ENCODE measurements at places on chromosomes 12 and 14.

GRCh38 chr14:93109572-93110481, 5.9 kb downstream of the ITPK1 start:
- no peak for DNase-seq

- no peak for DNase-seq
These were observed 4.7 kb downstream of the ASIC1 start for GRCh38 chr12:50061946-50062686.

DNA sequence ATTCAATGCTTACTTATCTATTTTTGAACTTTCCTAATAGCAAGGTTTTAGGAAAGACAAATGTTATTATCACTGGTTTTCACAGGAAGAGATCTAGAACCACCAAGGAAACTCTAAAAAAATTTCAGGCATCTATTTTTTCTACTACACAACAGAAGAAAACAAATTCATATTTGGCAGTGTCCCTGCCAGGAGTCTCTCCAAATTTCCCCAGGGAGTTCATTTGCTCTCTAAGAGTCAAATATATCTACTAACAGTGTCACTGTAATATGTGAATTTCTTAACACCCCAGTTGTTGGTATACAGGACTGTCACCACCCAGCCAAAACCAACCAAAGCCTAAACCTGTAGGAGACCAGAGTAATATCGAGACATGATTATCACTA, 83.4 kb downstream of the STXBP6 start:
- DNase-seq: no peak

- no peak for DNase-seq
These were observed 181.0 kb upstream of the TBX3 start for GRCh38 chr12:114864837-114865551.

DNA sequence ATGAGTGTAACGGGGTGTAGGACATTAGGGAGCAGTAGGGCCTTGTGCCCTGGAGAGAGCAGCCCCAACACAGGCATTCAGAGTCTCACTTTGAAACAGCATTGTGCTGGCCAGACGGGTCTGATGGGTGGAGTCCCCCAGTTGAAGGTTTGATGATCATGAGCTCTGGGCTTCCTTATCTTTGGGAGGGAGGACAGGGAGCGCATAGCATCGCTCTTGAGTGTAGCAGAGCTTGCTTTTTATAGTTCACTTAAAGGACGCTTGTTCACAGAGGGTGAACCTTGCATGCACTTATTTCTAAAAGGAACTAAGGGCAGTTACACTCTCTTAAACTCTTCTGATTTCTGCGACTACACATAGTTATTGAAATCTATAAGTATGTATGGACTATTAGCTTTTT, 10.6 kb downstream of the KCNK13 start:
- DNase-seq: no peak

DNA sequence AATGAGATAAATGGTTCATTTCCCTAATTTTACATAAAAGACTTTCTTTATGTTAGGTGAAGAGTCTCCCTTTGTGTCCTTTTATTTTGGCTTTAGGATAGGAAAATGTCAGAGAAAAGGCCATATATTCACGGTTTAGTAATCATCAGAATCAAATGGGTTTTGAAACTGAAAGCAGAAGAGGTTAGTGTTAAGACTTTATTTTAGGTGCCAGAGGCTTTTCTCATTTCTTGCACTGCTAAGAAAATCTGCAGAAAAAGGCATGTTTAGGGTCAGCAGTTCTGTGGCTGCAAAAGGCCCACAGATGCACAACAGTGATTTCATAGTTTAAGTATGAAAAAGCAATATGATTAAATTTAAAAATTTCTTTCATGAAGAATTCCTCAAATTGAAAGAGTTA, 80.4 kb upstream of the SINHCAF start:
- no peak for DNase-seq

- no peak for DNase-seq
These were observed 24.2 kb downstream of the SH2B3 start for GRCh38 chr12:111429828-111430432.

DNA sequence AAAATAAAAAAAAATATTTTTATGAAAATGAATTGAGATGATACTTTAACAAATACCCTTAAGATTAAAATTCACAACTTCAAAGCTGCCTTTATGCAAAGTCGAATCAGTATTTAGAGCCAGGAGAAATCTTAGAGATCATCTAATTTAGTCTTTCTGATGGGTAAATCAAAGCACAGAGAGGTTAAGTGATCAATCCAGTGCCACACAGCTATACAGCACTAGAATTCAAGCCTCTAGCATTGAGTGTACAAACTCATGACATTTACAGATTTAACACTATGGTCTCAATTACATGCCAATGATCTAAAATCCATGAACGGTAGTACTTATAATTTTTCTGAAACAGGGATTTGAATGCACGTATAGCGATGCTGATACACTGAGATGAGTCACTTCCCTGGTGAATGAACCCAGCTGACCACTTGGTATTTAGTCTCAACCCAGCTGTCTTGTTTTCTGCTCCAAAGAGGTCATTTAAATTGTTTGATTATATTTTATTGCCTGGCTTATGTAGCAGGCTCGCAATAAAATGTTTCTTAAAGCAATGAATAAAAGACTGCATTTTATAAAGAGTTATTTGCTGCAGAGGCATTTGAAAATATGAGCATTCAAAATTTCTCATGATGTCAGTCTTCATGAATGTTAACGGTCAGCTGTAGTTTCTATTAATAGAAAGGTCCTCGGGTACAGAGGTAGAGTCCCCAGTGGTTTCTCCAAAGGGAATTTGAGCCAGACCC, 152.4 kb upstream of the PRICKLE1 start:
- DNase-seq: no peak

DNA sequence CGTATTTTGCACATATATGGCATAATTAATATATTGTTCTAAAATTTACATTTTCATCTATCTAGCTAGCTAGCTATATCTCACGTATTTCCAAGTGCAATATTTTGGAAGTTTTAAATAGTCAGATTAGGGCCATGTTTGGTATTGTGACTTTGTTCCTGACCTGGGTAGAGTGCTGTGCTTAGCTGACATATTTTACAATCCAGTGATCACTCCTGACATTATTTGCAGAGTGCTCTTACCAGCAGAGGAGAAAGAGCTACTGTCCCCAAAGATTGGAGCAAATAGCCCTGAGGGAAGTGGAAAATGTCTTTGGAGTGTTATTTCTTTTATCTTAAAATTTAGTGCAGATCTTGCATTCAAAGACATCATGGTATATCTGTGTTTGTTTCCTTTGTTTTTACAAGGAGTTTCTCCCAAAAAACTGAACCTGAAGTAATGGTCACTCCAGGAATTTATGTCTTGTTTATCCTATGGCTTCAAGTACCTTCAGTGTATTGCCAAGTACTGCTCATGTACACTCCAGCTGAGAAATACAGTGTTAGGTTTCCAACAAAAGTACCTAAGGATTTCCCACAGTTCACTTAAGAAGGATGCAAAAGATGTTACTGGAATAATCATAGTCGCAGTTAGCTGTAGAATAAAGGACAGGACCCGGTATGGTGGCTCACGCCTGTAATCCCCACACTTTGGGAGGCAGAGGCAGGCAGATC, 49.4 kb upstream of the PSMA6 start:
- DNase-seq: no peak

- no peak for DNase-seq
These were observed 19.0 kb downstream of the RACGAP1 start for GRCh38 chr12:50006280-50006679.

DNA sequence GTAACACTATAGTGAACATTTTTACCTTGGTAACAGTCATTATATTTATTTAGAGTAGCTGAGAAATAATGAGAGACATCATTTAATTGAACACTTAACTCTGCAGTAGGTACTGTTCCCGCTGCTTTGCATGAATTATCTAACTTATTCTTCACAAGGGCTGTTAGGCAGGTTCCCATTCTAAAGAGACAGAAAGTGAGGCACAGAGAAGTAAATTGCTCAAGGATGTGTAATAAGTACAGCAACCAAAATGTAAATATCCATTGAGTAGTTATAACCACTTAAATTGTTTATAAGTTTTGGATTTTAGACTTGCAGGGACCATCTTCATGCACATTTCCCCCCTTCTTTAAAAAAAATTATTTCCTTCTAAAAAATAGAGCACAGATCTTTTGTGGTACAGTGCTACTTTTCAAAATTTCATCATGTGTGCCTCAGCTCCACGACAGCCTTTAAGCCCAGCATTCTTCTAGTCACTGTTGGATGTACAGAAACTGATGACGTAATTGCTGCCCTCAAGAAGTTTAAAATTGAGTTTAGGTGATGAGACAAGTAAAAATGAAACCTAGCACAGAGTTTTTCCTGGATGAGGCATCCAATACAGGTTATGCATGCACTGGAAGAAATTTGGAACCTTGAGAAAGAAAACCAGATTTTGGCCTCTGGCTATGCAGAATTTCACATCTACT, 6.0 kb upstream of the MANSC4 start:
- peak; percentile 73 for DNase-seq

DNA sequence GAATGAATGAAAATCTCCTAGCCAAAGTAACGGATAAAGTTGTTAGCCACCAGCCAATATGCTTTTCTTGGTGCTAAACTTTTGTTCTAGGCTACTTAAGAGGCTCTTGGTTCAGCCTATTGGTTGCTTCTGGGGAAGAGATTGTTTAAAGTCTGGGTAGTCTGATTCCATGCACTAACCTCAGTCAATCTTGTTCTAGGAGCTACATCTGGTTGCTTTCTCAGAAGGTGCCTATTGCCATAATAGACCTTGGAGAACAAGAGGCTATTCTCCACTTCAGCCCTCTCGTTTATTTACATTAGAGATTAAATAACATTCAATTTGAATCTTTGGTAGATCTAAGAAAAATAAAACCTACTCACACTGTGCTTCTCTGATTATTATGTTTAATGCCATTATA, 40.8 kb upstream of the OTOGL start:
- DNase-seq: no peak

GRCh38 chr12:122891661-122892525, 4.0 kb downstream of the VPS37B start:
- DNase-seq: peak; percentile 66

DNA sequence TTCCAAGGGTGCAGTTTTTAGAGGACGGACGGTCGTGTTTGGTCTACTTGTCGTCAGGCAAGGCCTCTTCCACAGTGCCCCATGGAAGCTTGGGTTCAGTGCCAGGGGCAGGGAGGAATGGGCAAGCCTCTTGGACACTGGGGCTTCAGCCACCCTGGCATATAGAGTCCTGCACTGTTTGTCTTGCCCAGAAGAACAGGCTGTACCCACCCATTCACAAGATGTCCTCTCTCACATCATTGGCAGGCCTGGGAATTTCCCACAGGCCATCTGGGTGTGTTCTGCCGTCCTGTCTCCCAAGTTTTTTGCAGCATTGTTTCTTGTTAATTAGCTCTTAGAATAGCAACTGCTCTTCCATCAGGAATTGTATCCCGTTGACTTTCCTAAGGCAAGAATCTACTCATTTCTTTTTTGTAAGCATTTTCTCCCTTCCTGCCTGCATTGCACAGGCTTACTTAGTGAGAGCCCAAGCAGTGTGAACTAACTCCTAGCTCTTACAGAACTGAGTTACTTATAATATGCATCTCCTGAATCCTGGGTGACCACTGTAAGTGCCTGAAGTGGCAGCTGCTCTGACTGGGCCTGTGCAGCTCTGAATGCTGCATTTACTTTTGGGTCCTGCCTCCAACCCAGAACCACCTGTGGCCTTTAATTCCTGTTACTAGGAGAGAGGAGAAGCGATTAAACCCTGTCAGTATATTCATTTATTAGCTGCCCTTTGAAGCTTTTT, 149.4 kb upstream of the HIF1A start:
- DNase-seq: no peak

GRCh38 chr14:99663386-99664057, 18.6 kb downstream of the HHIPL1 start:
- no peak for DNase-seq

- no peak for DNase-seq
These were observed 295.7 kb downstream of the CACNA1C start for GRCh38 chr12:2348482-2348852.

DNA sequence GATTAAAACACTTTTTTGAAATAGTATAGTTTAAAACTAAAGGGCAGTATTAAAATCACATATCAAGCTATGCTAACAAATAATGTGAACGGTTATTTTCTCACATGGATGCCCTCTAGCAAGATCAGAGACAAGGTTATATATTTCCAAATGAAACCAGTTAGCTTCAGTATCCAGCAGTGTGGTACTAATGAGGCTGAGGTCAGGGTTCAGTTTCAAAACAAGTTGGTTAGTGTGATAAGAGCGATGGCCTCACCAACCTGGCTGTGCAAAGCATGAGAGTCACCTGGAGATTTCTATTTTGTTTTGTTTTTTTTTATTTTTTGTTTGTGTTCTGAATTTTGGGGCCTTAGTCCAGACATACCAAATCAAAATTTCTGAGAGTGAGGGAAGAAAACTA, 352.2 kb upstream of the KITLG start:
- DNase-seq: no peak

- no peak for DNase-seq
These were observed 71.6 kb downstream of the ASCL4 start for GRCh38 chr12:107845980-107846659.

DNA sequence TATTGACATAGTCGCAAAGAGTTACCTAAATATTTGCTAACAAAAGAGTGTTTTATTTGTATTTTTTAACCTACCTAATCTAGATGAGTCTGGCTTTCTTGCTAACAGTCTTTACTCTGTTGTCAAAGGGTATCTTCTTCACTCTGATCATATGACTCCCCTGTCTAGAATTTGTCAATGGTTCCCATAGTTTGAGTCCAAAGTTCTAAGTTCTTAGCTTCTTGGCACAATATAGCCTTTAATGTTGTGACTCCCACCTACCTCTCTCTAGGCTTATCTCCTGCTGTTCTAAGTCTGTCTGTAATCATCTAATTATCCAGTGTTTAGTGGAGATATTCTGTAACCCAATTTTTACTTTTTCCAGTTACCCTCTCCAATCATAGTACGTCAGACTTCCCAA, 104.3 kb upstream of the PDE3A start:
- DNase-seq: no peak

GRCh38 chr12:113831016-113831415, 135.1 kb downstream of the RBM19 start:
- no peak for DNase-seq

GRCh38 chr12:56521590-56522371, at the start of gene RBMS2:
Gene RBMS2 (plus strand): TSS chr12:56521820. CDS start chr12:56522024, 204 bp downstream.
- DNase-seq: peak; percentile 71

DNA sequence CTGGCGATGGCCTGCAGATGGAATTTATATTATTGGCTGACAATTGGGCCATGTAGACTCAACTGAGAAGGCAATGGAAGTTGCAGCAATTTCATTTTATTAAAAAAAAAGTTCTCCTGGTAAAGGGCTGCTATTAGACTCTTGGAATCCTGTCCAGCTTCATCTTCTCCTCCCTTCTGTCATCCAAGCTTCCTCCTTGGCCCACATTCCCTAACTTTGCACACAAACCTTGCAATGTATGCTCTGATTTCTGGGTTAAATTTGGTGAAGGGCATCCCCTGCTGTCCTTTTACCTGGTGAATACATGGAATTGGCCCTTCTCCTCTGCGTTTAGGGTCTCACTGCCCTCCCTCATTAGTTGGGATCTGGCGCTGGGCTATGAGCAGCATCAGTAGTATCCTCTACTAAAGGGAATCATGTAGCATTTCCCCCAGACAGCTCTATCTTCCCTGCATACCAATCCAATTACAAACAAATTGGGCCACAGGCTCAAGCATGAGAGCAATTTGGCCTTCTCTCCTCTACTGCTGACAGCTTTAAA, 336.9 kb downstream of the BMP4 start:
- no peak for DNase-seq
